ENCODE measurements at places on chromosomes 16 and 17.

DNA sequence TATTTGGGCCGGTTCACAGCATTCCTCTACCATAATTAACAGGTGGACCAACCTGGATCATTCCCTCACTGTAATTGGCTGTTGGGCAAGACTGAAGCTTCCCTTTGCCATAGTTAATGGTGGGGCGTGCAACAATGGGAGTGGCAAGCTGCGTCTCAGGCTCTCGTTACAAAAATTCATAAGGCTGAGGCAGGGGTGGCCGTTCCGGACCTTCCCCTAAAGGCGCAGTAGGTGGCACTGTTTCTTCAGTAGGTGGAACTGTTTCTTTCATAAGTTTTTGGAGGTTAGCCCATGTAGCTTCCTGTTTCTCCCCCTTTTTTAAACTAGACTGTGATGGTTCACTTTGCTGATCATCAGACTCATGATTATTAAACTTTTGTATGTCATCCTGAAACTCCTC, 17.0 kb upstream of the TMC5 start:
- no peak for DNase-seq

DNA sequence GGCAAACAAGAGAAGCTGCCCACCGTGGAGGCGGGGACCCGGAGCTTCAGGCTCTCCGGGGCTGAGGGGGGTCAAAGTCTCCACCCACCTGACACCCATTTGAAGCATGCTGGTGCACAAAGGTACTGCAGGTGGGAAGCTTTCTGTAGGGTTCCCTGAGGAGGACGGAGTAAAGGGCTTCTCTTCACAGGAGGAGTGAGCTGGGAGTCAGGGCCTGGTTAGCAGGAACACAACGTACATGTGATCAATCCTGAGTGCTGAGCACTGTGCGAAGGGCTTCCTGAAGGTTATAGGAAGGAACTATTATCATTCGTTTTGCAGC, 252.9 kb upstream of the RPL38 start:
- DNase-seq: no peak

DNA sequence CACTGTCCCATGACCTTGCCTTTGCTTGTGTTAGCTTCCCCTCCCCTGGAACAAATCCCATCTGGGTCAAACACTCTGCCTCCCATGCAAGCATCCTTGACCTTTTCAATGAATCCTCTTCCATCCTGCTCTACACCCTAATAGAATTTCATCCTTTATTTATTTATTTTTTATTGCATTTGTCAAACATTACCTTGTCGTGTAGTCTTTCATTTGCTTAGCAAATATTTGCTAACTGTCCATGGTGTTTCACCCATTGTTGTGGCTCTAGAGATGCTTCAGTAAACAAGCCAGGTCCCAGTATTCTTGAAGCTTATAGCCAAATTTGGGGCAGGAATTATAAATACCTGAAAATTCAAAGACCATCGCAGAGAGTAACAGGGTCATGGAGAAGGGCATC, 51.0 kb upstream of the MRTFB start:
- DNase-seq: no peak

DNA sequence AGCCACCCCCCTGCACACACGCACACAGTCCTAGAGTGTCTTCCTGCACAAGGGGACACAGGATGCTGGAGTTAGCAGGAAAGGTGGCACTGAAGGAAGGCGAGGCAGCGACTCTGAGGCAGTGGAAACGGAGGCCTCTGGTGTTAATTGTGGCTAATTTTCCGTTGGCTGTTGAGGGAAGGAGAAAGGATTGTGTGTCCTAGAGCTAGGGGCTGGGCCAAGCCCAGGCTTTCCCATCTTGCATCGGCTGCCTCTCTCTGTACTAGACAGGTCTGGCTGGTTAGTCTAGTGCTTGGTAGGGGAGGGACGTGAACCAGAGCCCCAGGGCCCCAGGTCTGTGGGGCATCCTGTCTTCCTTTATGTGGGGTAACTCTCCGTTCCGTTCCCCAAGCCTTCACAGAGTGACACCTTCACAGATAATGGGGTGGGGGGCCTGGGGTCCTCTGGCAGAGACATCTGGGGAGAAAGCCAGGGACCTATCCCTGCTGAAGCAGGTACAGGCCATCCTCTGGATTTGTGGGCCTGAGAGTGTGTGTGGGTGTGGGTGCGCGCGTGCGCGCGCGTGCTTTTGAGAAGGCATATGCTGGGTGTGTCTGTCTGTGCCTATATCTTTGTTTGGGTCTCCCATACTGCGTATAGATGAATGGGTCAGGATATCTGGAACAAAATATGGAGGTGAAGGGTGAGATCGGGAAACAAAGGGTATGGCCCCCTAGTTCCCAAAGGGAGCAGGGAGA, at the start of gene CHD3:
Gene CHD3, plus strand, starts transcription at position 606 of the 737 bp plus-strand sequence. CDS start 212 bp downstream, outside the sequence.
- DNase-seq: peak; percentile 47

DNA sequence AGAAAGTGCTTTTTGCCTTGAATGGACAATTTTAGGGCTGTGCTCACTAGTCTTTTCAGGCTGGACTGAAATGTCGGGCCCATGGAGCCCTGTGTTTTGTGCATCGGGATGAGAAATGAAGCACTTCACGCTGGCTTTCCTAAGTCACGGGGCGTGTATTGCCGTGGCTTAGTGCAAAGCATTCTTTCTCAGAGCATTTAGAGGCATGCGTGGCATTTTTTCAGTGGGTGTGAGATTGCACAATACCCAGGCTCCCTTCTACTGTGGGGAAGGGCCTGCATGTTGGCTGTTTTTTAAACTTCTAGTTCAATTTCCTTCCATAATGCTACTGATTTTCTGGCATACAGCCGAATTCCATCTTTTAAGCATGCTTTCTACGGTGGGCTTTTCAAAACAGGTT, 12.6 kb upstream of the POLR3E start:
- no peak for DNase-seq

- no peak for DNase-seq
Observed at GRCh38 chr17:48715496-48716399, 6.6 kb downstream of the PRAC1 start.

DNA sequence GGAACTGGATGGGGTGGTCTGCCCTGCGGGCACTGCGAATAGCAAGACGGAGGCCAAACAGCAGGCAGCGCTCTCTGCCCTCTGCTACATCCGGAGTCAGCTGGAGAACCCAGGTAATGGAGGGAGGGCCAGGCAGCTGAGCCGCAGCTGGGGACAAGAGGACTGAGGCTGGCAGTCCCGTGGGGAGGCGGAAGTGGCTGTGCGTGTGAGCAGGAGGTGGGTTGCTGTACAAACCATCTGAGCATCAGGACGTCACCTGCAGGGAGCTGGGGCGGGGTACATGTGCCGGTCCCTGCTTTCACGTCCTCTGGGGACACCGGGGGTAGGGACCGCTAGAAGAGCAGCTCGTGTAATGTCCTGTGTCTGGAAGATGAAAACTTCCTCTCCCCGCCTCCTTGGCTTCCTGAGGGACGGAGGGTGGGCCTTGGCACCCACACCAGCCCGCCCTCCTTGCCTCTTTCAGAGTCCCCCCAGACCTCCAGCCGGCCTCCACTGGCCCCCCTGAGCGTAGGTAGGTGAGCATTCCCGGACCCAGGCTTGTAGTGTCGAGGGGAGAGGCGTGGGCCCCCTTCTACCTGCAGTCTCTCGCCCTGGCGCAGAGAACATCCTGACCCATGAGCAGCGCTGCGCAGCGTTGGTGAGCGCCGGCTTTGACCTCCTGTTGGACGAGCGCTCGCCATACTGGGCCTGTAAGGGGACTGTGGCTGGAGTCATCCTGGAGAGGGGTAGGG, 3.7 kb downstream of the ADAD2 start:
- peak; percentile 42 for DNase-seq

- no peak for DNase-seq
Observed at GRCh38 chr17:40021451-40021971, 6.3 kb downstream of the CSF3 start.

DNA sequence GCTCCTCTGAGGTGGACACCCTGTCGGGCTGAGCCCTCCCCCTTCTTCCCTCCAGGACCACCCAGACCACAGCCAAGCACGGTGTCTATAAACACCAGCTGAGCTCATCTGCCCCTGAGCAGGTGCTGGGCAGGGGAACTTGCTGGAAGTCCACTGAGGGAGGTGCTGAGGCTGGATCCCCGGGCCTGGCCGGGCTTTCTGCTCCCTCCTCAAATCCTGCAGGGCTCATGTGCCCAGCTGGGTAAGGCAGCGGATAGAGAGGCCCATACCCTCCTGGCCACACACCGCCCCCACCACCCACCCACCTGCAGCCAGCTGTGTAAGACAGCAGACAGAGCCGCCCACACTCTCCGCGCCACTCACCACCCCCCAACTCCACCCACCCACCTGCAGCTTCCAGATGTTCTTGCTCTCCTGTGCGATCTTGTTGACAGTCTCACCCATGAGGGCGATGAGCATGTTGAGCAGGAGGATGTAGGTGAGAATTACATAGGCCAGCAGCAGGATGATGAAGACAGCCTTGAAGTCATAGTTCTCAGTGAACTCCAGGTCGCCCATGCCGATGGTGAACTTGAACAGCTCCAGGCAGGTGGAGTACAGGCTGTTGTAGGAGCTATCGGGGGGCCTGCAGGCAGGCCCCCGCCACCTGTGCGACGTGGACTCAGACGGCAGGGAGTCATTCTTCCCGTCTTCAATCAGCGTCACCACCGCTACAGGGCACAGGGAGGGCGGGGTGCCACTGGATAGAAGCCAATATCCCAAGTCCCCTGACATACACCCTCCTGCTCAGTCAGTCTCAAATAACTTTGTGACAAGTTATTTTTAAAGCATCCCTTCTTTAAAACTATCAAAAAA, 15.9 kb upstream of the TRPV3 start:
- no peak for DNase-seq

GRCh38 chr16:47753659-47754058, 292.5 kb downstream of the PHKB start:
- no peak for DNase-seq

GRCh38 chr17:16880843-16881230, 91.1 kb downstream of the TNFRSF13B start:
- no peak for DNase-seq

GRCh38 chr17:78873519-78874340, 29.3 kb downstream of the CEP295NL start:
- no peak for DNase-seq

GRCh38 chr17:866568-867103, 84.5 kb downstream of the MRM3 start:
- DNase-seq: no peak

- no peak for DNase-seq
Observed at GRCh38 chr16:73016488-73016830, 31.5 kb downstream of the ZFHX3 start.

DNA sequence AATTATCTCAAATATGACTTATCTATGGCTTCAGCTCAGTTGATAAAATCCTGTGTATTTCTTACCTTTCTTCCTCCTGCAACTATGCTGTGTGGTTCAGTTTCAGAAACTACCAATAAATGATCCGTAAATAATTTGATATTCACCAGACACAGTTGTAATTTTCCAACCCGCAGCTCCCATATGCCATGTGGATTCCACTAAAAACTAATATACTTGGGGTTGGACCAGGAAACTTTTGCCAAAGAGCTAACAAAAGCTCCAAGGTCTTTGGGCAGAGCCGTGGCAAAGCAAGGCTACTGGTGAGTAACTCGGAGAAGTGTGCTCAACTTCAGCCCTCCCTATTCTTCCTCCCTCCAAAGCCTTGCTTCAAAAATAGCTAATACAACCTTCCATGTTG, 2.3 kb upstream of the CHST6 start:
- DNase-seq: no peak

GRCh38 chr17:61352408-61352770, 47.3 kb upstream of the TBX2 start:
- DNase-seq: no peak

DNA sequence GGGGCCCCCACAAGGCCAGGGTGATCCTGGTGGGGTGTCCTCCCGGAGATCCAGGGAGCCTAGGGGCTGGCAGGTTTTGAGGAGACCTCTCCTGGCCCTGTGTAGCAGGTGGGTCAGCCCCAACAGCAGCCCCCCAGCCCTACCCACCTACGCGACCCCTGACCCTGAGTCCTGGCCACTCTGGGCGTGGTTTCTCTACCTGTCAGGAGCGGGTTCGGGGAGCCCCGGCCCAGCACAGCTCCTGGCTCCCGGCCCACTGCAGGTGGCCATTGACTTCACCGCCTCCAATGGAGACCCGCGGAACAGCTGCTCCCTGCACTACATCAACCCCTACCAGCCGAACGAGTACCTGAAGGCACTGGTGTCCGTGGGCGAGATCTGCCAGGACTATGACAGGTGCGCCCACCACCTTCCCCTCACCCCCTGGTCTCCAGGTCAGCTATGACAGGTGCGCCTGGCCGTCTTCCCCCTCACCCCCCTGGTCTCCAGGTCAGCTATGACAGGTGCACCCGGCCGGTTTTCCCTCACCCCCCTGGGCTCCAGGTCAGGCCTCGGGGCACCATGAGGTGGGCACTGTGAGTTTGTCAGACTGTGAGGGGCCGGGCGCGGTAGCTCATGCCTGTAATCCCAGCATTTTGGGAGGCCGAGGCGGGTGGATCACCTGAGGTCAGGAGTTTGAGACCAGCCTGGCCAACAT, 13.0 kb downstream of the CPNE7 start:
- DNase-seq: no peak

- DNase-seq: no peak
Observed at GRCh38 chr16:31194898-31195297, 7.7 kb downstream of the PYCARD start.

DNA sequence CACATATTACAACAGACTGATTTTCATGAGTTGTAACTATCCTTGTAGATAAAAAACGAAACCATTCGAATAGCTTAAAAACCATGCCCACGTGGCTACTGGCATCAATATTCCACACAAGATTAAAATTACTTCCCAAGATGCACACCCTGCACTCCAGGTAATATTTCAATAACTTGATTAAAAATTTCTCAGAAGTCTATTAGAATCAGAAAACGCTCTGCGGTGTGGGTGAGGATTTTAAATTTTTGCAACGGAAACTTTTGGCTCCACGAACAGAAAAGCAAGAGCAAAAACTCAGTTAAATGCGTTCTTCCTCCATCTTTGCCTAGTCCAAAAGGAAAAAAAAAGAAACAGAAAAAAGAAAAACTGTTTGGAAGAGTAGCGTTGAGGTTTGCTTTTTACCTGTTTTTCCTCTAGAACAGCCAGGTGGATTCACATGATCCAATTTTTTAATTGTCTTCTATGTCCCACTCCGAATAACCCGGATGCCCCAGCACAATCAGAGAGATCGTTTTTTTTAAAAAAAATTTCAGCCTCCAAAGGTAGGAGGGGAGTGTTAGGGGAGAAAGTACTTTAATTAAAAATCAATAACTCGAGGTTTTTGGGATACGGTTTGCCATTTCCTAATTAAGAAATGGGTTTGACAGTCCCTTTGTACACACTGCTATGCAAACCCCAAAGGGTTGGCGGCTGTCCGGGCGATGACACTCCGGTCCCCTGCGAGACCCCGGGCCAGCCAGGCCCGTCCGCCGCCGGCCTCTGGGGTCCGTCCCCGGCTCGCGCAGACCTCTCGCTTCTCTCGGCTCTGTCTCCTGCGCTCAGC, 708 bp upstream of the NFAT5 start:
- DNase-seq: no peak

- no peak for DNase-seq
Observed at GRCh38 chr16:66441586-66442375, 14.7 kb downstream of the BEAN1 start.

Measured in CD4-positive, alpha-beta T cell treated with Interleukin-4 for 1 hour (primary cell).